ENCODE measurements at places on chromosomes 1 and 21. TPM values are rescaled to one million over a fixed set of nuclear protein-coding genes. Genes with fewer than 3 reads are reported as not detected.

C1orf94 gene
- total RNA-seq: under 0.01 TPM

AIRE gene
- total RNA-seq: not detected

CNTN2 gene
- total RNA-seq: not detected

RGSL1 gene
- total RNA-seq: not detected

ZNF593OS gene
- under 0.01 TPM for total RNA-seq

SLAMF8 gene
- not detected for total RNA-seq

KCNJ15 gene
- total RNA-seq: 16.6 TPM

DISP3 gene
- under 0.01 TPM for total RNA-seq

LCE1B gene
- total RNA-seq: not detected

PRMT6 gene
- total RNA-seq: 28.2 TPM

BCAS2 gene
- total RNA-seq: 27.4 TPM

HFM1 gene
- 0.39 TPM for total RNA-seq

PTBP2 gene
- 17.6 TPM for total RNA-seq

MRTO4 gene
- total RNA-seq: 50.2 TPM

PLA2G2E gene
- total RNA-seq: not detected

HRNR gene
- total RNA-seq: not detected

CASP9 gene
- 3.9 TPM for total RNA-seq

All from subcutaneous preadipocyte (primary cell).